Activated CD8-positive, alpha-beta memory T cell treated with anti-CD3 and anti-CD28 coated beads for 1 hour (primary cell): ENCODE measurements at places on chromosomes 5 and 9.

- no peak for DNase-seq
Observed at GRCh38 chr5:179908528-179908927, 831 bp upstream of the TBC1D9B start.

- no peak for DNase-seq
Observed at GRCh38 chr9:130119519-130120298, 52.5 kb upstream of the NCS1 start.

- DNase-seq: no peak
Observed at GRCh38 chr5:61910771-61911170, 395.2 kb upstream of the KIF2A start.

GRCh38 chr5:5040712-5041111, 99.4 kb upstream of the ADAMTS16 start:
- DNase-seq: no peak

DNA sequence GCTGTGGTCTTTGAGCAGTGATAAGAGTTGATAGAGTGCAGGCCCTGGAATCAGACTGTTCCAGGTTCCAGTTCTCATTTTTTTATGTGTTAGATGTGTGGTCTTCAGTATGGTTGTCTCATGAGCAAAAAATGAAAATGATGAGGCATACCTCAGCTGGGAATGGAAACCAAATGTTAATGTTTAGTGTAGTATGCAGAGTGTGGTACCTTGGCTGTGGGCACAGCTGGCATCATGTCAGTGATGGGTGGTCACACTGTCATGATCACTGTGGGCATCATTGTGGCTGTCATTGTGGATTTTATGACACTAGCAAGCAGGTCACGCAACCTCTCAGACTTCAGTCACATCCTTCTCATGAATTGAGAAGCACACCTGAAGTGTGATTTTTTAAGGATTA, 6.4 kb downstream of the ABLIM3 start:
- no peak for DNase-seq

DNA sequence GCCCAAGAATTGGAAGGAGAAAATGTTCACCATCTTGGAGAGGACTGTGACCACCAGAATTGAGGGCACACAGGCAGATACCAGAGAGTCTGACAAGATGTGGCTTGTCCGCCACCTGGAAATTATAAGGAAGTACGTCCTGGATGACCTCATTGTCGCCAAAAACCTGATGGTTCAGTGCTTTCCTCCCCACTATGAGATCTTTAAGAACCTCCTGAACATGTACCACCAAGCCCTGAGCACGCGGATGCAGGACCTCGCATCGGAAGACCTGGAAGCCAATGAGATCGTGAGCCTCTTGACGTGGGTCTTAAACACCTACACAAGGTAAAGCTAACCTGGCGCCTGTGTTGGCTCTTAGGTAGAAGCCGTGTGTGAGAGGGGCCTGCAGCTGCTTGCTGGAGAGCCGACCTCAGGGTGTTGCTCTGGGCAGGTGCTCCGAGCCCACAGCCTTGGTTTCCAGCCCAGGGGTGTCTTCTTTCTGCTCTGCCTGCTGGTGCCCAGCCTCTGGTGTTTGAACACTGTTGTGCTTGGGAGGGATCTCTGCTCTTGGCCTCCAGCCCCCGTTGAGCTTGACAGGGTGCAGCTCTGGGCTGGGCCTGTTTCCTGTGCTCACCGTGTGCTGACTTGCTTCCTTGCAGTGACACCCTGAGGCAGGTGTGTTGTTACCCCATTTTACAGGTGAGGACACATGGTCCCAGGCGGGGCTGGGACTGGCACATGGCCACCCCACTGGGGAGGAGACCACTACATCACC, 10.9 kb downstream of the EXOC3 start:
- DNase-seq: no peak

GRCh38 chr5:68007451-68007850, 208.1 kb upstream of the PIK3R1 start:
- DNase-seq: no peak

- no peak for DNase-seq
Observed at GRCh38 chr9:69455311-69455710, 130.3 kb downstream of the ENTREP1 start.

DNA sequence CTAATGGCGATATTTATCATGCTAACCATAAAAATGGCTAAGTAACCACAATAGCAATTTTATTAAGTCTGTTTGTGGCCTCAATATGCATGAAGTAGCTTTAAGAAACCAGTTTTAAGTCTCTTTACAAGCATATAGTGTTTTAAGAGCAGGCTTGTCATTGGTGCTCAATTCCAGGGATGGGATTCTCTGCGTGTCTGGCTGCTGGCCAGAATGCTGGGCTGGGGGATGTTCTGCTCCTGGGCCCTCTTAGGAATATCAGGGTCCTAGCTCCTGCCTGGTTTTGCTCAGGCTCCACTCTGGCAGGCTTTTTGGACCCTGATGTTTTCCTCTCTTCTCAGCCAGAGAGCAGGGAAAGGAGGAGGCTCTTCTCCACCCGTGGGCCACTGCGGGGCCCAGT, 127.2 kb downstream of the PDE8B start:
- DNase-seq: no peak

GRCh38 chr5:154408811-154409210, 37.0 kb upstream of the SAP30L start:
- DNase-seq: no peak

- no peak for DNase-seq
Observed at GRCh38 chr5:142475102-142475513, 150.3 kb upstream of the SPRY4 start.

DNA sequence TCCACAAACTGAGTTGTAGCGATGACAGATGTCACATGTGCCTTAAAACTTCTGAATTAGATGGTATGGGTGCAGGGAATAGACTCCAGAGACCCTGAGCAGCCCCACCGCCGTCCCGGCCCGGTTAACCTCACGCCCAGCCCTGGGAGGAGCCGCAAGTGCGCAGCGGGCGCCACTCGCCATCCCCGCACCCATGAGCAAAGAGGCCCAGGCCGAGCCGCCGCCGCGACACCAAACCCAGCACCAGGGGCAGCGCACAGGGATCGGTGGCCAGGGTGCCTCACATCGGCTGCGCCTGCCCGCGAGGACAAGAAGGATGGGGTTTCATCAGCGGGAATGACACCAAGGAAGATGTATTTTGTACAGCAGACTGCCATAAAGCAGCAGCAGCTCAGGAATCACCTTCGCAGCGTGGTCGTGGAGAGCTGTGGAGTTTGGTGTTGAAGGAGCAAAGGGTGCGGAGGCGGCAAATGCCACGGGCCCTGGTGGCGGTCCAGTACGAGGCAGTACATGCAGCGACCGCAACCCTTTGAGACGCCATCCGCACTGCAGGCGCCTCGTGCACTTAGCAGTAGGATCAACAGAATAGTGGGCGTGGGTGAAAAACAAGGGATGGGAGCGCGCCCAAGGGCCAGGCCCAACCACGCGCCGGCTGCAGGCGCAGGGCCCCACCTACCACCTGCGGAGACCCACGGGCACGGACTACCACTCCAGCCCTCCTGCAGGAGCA, 89.7 kb downstream of the ZNF366 start:
- DNase-seq: no peak

GRCh38 chr5:160088805-160089204, 30.4 kb downstream of the PWWP2A start:
- no peak for DNase-seq

DNA sequence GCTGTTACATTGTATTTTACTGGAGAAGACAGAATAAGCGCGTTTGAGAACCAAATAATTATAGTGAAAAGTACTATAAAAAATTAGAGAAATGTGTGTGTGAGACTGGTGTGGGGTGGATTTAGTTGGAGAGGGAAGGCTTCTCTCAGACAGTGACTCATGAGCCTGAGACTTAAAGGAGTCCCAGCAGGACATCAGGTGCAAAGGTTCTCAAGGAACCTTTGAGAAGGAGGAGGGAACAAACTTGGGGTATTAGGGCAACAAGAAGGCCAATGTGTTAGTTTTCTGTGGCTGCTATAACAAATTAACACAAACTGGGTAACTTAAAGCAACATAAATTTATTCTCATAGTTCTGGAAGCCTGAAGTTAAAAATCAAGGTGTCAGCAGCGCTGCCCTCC, 4.9 kb downstream of the DDX4 start:
- DNase-seq: no peak

- no peak for DNase-seq
Observed at GRCh38 chr9:91405343-91406077, 18.1 kb downstream of the NFIL3 start.

DNA sequence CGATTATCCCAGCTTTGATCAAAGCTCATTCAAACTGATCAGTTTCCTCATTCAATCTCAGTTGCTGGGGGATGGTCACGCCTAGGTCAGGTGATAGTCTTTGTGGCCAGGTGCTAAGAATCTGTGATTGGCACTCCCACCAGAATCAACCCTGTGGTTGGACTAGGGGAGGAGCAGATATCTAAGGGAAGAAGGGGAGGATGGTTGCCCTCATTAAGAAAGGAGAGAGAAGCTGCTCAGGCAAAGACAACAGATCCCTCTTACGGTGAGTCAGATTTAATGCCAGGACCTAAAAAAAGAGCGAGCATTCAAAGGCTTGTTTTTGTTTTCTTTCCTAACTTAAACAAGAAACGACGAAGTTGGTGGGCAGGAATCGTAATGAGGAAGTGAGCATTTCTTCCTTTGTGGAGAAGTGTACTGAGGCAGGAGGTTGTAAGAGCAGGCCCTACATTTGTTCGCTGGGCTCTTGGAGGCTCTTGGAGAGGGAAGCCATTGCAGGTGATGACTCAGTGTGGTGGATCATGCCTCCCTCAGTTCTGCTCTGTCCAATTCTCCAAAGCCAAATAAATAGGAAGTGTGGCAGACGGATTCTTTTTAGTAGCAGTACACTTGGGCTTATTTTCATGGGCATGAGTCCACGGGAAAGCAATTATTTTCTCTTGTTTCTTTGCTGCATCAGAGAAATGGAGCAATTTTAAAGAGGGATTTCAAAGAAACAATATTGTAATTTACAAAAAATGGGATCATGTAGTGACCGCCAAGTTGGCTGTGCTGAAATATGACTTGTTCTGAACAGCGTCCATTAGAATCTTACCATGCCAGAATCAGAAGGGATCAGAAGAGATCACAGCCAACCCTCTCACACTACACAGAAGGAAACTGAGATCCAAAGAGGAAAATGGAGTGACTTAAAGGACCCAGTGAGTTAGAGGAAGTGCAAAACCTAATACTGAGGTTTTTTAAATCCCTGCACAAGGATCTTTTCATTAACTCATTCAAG, 18.7 kb upstream of the TGFBR1 start:
- DNase-seq: no peak

DNA sequence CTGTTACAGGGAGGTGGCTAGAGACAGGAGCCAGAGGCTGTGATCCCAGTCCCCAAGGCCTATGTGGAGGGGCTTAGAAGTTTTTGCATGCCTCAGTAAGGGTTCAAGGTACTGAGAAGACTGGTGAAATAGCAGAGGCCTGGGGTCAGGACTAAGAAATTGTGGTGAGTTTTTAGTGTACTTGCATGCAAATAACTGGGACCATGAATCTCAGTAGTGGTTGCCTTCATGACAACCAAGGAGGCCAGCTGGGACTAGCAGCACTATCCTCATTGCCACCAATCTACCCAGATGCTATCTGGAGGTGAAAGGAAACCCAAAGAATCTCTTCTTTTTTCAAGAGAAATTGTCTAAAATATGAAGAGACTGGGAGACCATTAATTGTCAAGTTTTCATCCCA, 395.1 kb downstream of the CETN3 start:
- no peak for DNase-seq

- peak; percentile 1 for DNase-seq
Observed at GRCh38 chr5:138241688-138242571, 28.8 kb upstream of the CDC23 start.

DNA sequence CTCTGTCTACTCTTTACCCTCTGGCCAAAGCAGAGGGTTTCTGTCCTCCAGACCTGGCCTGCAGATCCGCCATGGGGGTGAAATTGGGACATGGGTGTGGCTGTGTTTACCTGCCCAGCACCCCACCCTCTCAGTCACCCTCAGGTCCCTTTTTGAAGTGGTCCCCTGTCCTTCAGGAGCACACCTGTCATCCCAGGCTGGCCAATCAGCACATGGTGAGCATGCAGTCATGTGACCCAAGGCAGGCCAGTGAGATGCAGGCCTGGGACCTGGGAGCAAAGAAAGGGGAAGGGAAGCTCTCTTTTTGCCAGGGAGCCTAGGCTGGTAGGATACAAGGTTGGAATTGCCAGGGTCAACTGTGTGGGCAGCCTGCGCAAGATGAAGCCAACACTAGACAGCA, 28.3 kb upstream of the IER5L start:
- no peak for DNase-seq

GRCh38 chr9:20315677-20316076, 306.6 kb downstream of the MLLT3 start:
- no peak for DNase-seq

- DNase-seq: no peak
Observed at GRCh38 chr9:126842220-126842842, 18.1 kb upstream of the ZBTB34 start.

- DNase-seq: no peak
Observed at GRCh38 chr9:69674716-69675438, 2.7 kb upstream of the APBA1 start.

DNA sequence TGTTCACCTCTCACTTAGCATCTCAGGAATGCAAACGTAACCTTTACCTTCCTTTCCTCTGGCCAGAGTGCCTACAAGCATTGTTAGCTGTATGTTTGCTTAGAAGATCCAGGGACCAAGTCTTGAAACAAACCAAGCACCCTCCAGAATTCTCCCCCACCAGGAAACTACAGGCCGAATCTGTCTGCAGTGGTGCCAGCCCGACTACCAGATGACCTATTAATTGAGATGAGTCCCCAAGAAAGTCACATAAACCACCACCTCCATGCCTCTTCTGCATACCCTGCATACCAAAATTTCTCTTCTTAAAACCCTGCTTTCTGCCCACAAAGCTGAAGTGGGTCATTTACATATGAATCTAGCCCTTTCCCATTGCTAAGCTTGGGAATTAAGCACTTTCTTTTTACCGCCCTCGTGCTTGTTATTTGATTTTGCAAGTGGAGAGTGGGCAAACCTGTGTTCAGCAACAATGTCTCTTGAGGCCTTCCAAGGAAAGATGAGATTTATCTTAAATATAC, 1239.1 kb downstream of the CDH12 start:
- DNase-seq: no peak

GRCh38 chr9:105507096-105507790, 50.7 kb upstream of the FKTN start:
- no peak for DNase-seq

GRCh38 chr9:94639999-94640376, 670 bp upstream of the FBP1 start:
- DNase-seq: no peak

DNA sequence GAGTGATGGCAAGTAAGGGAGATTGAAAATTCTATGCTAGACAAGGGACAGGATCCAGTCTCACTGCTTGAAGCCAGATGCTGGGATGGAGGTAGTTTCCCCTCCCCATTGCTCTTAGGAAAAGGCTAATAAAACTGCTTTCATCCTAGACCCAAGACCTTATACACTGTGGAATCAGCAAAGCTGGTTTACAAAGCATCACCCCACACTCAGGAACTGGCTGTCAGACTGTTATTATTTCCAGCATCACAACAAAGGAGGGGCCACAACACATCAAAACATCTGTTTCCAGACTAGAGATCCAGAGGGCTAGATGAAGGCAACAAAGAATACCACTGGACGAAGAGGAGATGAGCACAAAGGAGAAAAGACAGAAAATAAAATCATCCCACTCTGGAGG, 364.6 kb upstream of the PTGER4 start:
- no peak for DNase-seq
